ENCODE measurements at places on chromosomes 2 and 18.

- DNase-seq: no peak
Observed at GRCh38 chr2:44975571-44976450, 33.4 kb downstream of the SIX2 start.

DNA sequence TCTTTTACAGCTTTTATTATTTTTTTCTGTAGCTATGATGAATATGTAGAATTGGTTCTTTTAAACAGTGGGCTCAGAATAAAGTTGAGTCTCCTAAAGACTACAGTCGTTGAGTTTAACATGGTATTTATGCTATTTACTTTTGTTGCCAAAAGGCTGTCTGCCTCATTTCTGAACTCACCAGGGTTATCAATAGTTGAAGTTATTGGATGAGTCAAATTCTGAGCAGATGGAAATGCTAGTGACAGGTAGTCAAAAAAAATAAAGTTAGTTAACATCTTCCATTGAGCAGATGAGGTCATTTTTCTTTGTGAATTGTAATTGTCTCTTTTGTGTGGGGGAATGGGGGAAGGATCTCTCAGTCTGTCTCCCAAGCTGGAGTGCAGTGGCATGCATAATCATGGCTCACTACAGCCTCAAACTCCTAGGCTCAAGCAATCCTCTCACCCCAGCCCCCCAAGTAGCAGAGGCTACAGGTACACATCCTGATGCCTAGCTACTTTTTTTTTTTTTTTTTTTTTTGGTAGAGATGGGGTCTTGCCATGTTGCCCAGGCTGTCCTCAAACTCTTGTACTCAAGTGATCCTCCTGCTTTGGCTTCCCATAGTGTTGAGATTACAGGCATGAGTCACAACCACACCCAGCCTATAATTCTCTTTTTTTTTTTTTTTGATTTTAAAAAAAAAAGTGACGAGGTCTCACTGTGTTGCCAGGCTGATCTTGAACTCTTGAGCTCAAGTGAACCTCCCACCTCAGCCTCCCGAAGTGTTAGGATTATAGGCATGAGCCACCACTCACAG is 8.9 kb downstream of the PAPOLG start:
- DNase-seq: no peak

GRCh38 chr18:44370861-44371260 is 309.8 kb upstream of the SETBP1 start:
- no peak for DNase-seq

DNA sequence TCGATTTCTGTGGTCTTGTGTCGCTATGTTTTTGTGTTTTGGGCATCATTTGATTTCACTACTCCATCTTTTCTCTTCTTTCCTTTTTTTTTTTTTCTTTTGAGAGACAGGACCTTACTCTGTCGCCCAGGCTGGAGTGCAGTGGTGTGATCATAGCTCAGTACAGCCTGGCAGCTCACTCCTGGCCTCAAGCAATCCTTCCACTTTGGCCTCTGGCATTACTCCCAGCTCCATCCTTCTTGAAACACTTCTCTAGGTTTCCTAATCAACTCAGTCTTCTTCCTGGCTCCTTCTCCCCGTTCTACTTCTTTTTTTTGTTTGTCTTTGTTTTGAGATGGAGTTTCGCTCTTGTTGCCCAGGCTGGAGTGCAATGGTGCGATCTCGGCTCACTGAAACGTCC is 26.5 kb downstream of the TCF23 start:
- no peak for DNase-seq

DNA sequence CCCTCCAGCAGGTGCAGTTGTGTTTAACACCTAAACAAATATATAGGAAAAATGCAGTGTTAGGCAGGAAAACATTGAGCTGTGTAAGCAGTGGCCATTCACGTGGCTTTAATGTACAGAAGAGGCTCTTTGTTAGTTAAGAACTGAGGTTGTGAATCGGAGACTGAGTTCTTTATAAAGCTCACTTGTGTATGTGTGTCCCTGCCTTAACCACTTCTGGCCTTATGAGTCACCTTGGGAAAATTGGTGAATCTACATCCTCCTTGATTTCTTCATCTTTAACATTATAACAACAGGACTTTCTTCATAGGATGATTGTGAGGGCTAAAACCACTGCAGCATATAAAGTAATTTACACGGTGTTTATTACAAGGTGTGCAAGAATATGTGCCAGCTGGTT is 188.4 kb upstream of the TPO start:
- DNase-seq: no peak

DNA sequence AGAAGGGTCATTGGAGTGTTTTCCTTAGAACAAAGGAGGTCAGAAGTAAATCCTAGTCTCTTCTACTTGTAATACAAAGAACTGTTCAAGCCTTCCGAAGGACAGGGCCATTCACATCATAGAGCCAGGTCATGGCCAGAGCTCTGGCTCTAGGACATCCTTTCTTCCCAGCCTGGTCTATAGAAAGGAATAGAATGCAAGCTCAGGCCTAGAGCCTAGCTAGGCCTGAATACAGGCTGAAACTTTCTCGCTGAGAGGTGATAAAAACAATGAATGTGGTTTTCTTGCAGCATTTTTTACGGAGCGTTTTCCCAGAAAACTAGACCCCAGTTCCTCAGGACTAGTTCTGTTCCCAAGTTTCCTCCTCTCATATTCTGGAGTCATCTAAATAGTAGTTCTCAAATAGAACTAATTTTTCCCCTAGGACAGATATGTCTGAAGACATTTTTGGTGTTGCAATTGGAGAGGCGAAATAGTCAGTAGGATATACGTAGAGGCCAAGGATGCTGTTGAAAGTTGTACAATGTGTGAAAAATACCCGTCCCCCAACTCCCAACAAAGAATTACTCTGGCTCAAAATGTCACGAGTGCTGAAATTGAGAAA is 6.8 kb downstream of the UGT1A6 start:
- DNase-seq: no peak

- DNase-seq: peak; percentile 19
Observed at GRCh38 chr18:34787931-34788532, 77.9 kb downstream of the DTNA start.

GRCh38 chr18:49920731-49921130 is 107.4 kb upstream of the ACAA2 start:
- DNase-seq: no peak

DNA sequence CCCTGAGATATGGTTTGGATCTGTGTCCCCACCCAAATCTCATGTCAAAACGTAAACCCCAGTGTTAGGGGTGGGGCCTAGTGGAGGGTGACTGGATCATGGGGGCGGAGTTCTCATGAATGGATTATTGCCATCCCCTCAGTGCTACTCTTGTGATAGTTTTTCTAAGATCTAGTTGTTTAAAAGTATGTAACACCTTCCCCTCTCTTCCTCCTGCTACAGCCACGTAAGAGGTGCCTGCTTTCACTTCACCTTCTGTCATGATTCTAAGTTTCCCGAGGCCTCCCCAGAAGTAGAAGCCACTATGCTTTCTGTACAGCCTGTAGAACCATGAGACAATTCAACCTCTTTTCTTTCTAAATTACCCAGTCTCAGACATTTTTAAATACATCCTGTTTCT is 16.9 kb downstream of the PUM2 start:
- no peak for DNase-seq

DNA sequence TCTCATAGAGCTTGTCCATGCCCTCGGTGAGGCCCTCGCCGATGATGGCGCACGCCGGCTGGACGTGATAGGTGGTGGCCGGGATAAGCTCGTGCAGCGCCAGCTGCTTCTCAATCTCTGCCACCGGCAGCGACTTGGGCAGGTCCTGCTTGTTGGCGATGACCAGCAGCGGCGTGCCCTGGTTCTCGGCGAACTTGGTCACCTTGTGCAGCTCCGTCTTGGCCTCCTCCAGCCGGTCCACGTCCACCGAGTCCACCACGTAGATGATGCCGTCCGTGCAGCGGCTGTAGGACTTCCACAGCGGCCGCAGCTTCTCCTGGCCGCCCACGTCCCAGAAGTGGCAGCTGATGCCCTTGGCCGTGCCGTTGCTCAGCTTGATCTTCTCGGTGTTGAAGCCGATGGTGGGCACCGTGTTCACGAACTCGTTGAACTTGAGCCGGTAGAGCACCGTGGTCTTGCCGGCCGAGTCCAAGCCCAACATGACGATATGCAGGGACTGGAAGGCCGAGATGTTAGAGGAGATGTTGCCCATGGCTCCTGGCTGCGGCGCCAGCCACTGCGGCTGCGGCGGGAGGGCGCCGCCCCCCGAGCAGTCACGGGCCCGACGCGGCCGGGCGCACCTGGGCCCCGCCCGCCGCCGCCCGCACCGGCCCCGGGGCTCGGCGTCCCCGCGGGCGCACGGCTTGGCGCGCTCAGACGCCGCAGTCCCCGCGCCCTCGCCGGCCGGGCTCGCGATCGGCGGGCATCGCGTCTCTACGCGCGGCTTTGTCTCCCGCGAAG is 636 bp downstream of the ARL4C start:
- DNase-seq: peak; percentile 55

DNA sequence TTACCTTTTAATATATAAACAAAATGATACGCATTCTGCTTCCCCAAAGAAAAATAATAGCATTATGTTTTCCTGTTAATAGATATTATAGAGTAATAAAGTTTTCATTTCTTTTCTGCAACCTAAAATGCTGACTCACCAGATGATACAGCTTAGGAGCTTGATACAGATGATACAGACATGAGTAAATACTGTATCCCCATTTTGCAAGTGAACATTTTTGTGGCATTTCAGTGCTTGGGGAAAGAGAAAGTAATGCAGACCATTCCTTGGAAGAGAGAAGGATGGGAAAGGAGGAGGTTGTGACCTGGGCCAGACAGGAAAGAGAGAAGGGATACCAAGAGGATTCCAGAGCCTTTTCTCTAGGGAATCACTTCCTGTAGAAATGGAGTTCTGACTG is 97.5 kb upstream of the FSHR start:
- DNase-seq: no peak

DNA sequence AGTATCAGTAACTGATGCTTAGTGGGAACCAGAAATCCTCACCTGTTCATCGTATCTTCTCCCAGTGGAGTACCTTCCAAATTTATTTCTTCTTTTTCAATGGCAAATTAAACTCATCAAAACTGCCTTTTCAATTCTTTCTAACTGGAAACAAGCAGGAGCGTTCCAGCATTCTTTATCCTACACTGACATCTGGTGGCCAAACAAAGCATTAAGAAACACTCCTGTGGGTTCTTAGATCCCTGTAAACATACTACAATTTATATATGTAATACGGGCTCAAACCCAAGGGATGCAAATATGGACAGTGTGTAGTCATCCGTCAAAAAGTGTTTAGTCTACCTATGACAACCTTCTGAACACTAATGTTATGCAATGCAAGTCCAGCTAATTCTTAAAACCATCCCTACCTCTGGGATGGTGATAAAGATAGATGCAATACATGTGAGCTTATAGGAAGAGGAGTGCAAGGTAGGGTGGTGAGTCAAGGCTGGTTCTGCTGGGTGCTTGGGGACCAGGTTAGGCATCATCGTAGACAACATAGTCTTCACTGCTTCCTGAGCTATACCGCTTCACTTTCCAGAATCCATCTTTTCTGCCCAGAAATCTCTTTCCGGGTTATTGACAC is 375.0 kb downstream of the CTNNA2 start:
- no peak for DNase-seq

GRCh38 chr18:21257386-21257785 is 15.4 kb downstream of the GREB1L start:
- DNase-seq: no peak

- DNase-seq: no peak
Observed at GRCh38 chr2:11264007-11264406, 80.4 kb downstream of the ROCK2 start.

DNA sequence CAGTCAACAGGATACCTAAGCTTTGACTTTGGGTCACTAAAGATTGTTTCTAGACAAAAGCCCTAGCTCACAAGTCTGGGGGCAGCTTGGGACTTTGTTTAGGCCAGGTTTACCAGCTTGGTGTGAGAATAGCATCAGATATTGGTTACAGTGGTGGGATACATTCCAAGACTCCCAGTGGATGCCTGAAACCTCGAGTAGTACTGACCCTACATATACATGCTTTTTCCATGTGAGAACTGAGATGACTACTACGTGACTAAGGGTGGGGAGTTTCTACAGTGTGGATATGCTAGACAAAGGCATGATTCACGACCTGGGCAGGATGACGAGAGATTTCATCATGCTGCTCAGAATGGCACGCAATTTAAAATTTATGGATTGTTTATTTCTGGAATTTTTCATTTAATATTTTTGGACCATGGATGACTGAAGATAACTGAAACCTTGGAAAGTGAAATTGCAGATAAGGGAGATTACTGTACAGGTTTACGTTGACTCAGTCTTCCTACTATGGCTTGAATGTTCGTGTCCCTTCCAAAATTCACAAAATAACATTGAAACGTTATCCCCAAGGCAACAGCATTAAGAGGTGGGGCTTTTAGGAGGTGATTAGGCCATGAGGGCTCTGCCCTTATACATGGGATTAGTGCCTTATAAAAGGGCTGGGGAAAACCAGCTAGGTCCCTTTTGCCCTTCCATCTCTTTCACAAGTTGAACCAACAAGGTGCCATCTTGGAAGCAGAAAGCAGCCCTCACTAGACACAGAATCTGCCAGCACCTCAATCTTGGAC is 50.2 kb upstream of the CTAGE1 start:
- no peak for DNase-seq
